ENCODE measurements at places on chromosomes 3 and 15. TPM values are rescaled to one million over a fixed set of nuclear protein-coding genes. Genes with fewer than 3 reads are reported as not detected.

DNA sequence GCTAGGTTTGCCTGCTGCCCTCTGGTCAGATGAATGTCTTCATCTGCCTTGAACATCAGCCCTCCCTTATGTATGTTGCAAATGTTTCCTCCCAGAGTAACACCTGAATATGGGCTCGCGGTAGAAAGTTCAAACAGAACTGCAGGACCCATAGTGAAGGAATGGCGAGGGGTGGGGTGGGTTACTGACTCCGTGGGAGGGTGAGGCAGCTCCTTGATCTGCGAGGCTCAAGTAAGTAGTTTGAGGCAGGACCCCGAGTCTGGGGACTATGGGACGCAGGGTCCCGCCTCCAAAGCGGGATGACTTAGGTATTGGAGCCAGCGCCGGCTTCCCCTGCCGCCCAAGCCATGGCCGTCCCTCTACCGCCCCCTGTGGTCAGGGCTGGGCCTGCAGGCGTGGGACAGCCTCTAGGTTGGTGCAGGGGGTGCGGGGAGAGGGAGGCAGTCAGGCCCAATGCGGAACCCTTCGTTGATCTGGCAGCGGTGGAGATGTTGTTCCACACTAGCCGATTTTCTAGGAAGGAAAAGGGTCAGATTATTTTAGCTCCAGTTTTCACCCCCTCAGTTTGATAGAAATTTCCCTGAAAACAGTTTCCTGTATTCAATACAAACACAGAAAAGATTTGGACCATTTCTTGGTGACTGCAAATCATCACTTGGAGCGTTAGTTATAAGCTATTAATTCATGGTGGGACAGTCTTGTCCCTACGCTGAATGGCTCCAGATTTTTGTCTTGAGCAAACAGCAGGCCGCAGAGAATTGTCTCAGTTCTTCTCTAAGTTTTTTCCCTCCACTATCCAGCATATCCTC is 72.3 kb downstream of the CORO2B start:
- H3K4me3 ChIP-seq: no peak overlapping the region
- H3K36me3 ChIP-seq: no peaks in the 10 kb centered on the region
- H3K27me3 ChIP-seq: no peaks in the 10 kb centered on the region
- no peak overlapping the region for H3K27ac ChIP-seq
- peak; percentile 47 for DNase-seq
- no peaks in the 10 kb centered on the region for H3K4me1 ChIP-seq

DNA sequence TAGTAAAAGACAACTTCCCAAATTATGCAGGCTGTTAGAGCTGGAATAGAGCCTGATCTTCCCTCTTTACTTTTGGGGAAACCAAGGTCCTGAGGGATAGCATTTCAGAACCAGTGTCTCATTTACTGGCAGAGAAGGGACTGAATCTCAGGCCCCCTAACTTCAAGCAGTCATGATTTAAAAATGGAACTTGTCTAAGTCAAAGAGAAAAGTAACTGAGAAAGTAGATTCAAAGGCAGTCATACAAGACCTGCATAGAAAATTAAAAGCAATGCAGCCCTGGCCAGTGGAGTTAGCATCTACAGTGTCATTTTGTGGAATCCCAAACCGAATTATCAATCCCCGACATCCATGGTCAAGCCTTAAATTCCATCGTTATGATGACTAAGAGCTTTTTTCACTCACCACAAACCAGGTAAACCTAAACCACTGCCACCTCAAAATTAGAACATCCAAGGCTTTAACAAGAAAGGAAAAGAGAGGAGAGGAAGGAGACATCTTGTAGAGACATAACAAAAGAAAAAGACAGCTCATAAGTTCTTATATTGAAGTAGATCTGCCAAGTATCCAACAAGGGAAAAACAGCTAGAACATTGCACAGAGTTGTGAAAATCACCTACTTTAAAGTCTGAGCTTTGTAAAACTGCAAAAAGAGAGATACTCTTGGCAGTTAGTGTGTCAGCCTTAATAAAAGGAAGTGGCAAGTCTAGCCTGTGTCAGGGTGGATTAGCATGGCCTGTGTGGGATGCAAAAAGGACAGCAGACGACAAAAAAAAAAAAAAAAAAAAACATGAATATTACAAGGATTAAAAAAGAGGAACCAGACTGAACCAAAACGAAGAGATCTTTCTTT is 54.1 kb upstream of the CCR2 start:
- peak overlapping the region; percentile 50 for H3K4me3 ChIP-seq
- H3K27ac ChIP-seq: peak overlapping the region; percentile 93
- no peak for DNase-seq
- H3K27me3 ChIP-seq: peaks cover 12% of the 10 kb centered on the region
- H3K36me3 ChIP-seq: peaks cover 5% of the 10 kb centered on the region

DNA sequence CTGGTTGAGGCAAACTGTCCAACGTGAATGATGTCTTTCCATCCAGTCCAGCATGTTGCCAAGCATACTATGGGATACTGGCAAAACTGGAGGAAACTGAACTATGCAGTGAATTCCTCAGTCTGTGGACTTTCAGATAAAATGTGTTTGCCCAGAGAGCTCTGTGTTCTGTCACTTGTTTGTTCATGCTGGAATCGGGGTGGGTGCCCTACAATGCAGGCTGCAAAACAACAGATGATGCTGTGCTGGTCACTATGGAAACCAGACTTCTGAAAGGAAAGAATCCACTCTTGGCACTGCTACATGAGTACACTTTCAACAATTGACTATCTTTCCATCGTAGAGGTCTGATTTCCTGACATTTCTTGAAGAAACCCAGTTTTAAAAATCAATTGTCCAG is 272.5 kb upstream of the ARHGEF26 start:
- no peak overlapping the region for H3K27ac ChIP-seq
- no peak for DNase-seq
- no peak overlapping the region for H3K4me3 ChIP-seq
- no peaks in the 10 kb centered on the region for H3K27me3 ChIP-seq

ARGFX gene
- total RNA-seq: not detected

All from activated naive CD8-positive, alpha-beta T cell treated with anti-CD3 and anti-CD28 coated beads for 36 hours (primary cell).